ENCODE measurements at places on chromosomes 6 and 20.

GRCh38 chr6:57123111-57123510 lies 33.1 kb downstream of the ZNF451 start:
- DNase-seq = no peak

GRCh38 chr6:97459986-97460385 lies 177.0 kb upstream of the MMS22L start:
- no peak for DNase-seq

GRCh38 chr6:28442586-28442985 lies 705 bp downstream of the ZSCAN23 start:
- DNase-seq = no peak

- DNase-seq = no peak
Measured at GRCh38 chr20:6061544-6061943, 7.7 kb upstream of the LRRN4 start.

GRCh38 chr6:131258816-131259476 lies 123.7 kb downstream of the AKAP7 start:
- DNase-seq = no peak

- no peak for DNase-seq
Measured at GRCh38 chr20:34401741-34402455, 38.8 kb downstream of the ITCH start.

DNA sequence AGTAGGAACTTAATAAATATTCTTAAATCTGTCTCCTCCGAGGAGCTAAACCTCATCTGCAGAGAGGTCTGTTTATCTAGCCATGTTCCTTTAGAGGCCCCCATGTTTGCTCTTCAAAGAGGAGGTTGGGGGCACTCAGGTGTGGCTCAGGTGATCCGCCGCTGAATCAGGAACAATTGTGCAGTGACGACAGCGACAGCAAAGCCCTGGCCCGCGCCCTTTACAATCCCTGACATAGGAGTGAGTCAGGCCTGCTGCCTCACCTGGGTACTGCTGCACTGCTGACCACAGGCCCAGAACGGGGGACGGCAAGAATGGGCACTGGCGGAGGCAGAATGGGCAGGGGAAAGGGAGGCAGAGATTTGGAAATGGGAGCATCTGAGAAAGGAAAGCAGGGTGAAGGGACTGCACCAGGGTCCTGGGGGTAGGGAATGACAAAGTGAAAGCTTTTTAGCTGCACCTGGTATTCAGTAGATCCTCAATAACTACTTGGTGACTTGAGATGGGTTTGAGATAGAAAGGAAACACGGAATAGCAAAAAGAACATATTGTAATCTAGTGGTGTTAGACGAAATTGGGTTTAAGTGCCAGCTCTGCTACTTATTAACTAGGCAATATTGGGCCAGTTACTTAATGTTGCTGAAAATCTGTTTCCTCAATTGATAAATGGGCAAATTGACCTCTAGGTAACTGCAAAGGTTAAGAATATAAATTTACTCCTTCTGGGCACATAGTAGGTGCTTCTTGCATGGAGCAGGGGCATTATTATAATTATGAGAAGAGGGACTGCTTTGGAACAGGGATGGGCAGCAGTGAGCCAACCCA lies 5.4 kb upstream of the IER3 start:
- DNase-seq = no peak

DNA sequence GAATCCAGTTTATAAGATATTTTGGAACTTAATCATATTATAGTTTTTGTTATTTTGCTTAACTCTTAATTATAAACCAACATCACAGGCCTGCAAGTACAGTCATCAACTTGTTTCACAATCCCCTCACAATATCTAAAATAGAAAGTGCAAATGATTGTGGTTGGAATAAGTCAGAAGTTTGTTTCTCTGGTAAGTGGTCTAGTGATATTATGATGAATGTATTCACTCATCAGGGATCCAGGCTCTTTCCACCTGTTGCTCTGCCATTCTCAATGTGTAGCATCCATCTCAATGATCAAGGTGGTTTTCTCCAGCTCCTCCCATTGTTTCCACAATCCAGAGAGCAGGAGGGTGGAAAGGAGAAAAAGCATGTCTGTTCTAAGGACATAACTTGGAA lies 54.2 kb downstream of the OPN5 start:
- no peak for DNase-seq

All from NCI-H1436 treated with DMSO at 0.1 percent for 48 hours (cell line).